Naive thymus-derived CD4-positive, alpha-beta T cell (primary cell): ENCODE measurements at places on chromosomes 6 and 20. TPM values are rescaled to one million over a fixed set of nuclear protein-coding genes. Genes with fewer than 3 reads are reported as not detected.

ZC2HC1B gene
- total RNA-seq, result not detected

PKIB gene
- 0.92 TPM for total RNA-seq

DNA sequence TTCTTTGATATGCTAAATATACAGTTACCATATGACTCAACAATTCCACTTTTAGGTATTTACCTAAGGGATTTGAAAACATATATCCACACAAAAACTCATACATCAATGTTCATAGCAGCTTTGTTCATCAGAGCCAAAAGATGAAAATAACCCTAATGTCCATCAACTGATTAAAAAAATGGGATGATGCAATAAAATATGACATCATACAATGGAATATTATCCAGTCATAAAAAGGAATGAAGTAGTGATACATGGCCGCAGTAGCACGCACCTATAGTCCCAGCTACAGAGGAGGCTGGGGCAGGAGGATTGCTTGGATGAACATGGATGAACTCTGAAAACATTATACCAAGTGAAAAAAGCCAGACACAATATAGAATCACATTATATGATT is 101.4 kb upstream of the SIRPA start:
- no peak for DNase-seq

DNA sequence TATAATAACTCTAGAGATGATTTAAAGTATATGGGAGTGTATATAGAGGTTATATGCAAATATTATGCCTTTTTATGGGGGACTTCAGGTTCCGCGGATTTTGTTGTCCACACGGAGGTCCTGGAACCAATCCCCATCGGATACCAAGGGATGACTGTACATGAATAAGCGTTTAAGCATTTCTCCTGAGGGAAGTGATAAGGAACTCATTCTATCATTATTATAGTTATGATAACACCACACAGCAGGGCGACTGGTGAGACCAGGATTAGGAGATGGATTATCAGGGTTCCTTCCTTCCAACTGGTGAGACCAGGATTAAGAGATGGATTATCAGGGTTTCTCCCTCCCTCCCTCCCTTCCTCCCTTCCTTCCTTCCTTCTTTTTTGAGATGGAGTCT is 6.6 kb downstream of the ECI2 start:
- DNase-seq, result no peak

GRCh38 chr6:159066483-159066882 is 21.7 kb upstream of the TAGAP start:
- no peak for DNase-seq
